ENCODE measurements at places on chromosomes 6 and 20. TPM values are rescaled to one million over a fixed set of nuclear protein-coding genes. Genes with fewer than 3 reads are reported as not detected.

Gene SLC44A4
- not detected for total RNA-seq

DNA sequence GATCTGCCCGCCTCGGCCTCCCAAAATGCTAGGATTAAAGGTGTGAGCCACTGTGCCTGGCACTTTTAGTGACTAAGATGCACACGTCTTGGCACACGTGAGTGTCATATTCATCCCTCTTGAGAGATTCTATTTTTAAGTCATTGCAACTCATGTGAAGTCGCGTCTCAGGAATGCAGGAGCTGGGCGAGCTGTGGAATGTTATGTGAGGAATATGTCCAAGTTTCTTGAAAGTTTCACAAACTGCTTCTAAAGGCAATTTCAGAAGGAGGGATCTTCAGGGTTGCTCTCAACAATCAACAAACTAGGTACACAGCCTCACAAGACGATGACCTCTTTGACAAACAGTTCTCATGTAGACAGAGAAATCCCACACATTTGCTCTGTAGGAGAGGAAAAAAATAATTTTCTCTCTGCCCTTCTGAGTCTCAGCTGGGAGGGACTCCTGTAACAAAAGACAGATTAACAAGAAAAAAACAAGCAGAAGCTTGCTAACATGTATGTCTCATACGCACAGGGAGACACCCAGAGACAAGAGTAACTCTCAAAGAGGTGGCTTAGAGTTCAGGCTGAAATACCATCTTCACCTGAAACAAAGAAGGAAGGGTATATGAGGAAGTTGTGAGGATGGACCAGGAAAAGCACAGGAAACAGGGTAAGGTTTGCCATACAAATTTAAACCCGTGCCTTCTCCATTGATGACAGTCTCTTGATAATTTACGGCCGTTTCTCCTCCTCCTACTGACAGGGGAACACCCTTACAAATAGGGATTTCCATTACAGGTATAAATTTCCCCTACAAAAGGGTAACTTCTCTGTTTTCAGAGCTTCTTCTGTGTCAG lies 45.3 kb upstream of the FAM50B start:
- H3K27ac ChIP-seq: peak overlapping the region; percentile 98
- H3K4me1 ChIP-seq: peaks cover 80% of the 10 kb centered on the region
- no peak for DNase-seq
- no peaks in the 10 kb centered on the region for H3K27me3 ChIP-seq
- no peaks in the 10 kb centered on the region for H3K36me3 ChIP-seq
- peak overlapping the region; percentile 30 for H3K4me3 ChIP-seq

Gene PRICKLE4
- total RNA-seq: 2.3 TPM

- DNase-seq: no peak
- H3K36me3 ChIP-seq: peaks cover 41% of the 10 kb centered on the region
- H3K27ac ChIP-seq: no peak overlapping the region
Observed at GRCh38 chr6:44304282-44305199, 8.6 kb downstream of the AARS2 start.

Gene CYP24A1
- not detected for total RNA-seq

DNA sequence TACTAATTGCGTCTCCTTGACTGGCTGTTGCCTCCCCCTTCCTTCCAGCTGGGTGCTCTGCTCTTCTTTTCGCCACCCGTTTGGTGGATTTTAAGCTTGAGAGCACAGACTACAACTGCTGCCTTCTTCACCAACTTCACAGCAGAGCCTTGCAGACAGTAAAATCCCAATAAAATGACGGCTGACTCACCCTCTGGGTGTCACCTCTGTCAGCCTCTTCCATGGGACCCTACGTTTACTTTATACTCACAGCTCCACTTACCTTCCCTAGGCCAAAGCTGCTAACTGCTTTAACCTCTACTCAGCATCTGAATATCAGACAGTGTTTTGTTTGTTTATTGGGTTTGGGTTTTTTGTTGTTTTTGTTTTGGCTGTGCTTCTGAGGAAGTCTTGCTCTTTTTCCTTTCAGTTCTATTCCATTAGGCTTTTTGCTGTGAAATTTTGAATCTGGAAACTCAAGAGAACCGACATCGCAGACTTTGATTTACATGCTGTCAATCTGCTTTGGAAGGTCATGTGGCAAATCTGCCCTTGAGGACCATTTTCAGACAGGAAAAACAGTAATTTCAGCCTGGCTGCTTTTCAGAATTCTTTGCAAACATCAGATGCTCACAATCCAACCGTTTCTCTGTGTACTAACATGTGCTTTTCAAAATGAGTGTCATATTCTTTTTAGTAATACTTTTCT lies 2.4 kb downstream of the AGPAT4 start:
- DNase-seq: no peak
- peaks cover 22% of the 10 kb centered on the region for H3K4me1 ChIP-seq
- H3K4me3 ChIP-seq: no peak overlapping the region
- peaks cover 2% of the 10 kb centered on the region for H3K36me3 ChIP-seq
- no peak overlapping the region for H3K27ac ChIP-seq

- peaks cover 2% of the 10 kb centered on the region for H3K36me3 ChIP-seq
- H3K4me1 ChIP-seq: peaks cover 3% of the 10 kb centered on the region
- H3K27ac ChIP-seq: no peak overlapping the region
Observed at GRCh38 chr6:17086469-17086868, 15.4 kb upstream of the STMND1 start.

Gene ADAM33
- 34.7 TPM for total RNA-seq

DNA sequence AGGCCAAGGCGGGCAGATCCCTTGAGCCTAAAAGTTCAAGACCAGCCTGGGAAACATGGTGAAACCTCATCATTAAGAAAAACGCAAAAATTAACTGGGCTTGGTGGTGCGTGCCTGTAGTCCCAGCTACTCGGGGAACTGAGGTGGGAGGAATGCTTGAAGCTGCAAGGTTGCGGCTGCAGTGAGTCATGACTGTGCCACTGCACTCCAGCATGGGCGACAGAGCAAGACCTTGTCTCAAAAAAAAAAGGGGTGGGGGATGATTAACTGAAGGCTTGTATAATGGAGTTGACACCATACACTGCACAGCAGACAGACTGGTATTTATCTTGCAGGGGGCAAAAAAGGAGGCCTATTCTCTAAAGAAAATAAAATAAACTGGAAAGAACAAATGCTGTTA lies 27.7 kb downstream of the SRPK1 start:
- no peaks in the 10 kb centered on the region for H3K27me3 ChIP-seq
- no peak overlapping the region for H3K27ac ChIP-seq

GRCh38 chr6:19849755-19850154 lies 12.6 kb downstream of the ID4 start:
- no peak overlapping the region for H3K4me3 ChIP-seq
- no peaks in the 10 kb centered on the region for H3K36me3 ChIP-seq
- peak overlapping the region; percentile 74 for H3K27ac ChIP-seq

DNA sequence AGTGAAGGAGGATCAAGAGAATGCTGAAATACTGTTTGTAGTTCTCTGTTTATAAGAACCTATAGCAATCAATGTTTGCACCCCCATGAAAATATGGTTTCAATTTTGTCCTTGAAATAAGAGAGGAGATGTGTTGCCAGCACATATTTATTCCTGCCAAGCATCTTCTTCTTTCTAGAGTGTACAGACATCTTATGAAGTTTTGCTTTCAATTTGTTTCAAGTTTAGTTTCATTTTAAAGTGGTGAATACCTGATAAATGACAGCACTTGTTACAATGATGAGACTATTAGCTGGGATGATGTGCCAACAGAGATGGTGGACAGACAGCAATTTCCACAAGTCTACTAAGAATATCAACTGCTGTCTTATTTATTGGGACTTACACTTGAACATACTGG lies 39.2 kb upstream of the CENPW start:
- H3K36me3 ChIP-seq: no peaks in the 10 kb centered on the region
- H3K27me3 ChIP-seq: peaks cover 13% of the 10 kb centered on the region
- no peak overlapping the region for H3K4me3 ChIP-seq
- no peak for DNase-seq
- no peaks in the 10 kb centered on the region for H3K4me1 ChIP-seq
- no peak overlapping the region for H3K27ac ChIP-seq

DNA sequence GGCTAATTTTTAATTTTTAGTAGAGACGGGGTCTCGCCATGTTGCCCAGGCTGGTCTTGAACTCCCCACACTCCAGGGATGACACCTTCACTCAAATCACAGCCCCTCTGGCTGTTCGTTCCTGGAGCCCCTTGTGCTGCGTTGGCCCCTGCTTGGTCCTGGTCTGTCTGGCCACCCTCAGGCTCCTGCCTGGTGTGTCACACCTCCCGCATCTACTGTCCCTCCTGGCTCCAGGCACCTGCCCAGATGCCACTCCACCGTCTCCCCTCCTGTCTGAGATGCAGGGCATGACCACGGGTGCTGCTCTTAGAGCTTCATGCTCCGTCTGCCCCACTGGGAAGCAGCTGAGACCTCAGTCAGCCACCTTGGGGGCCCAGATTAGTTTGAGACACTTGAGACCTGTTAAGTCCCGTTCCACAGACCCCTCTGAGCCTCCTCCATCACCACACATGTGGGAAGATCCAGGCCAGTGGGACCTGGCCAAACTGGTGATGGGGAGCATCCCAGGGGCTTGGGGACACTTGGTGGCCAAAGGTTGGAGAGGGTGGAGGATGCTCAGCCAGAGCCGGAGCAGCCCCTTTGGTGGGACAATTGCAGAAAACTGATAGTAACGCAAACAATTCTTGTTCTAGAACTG lies 21.9 kb upstream of the NPBWR2 start:
- no peak overlapping the region for H3K4me3 ChIP-seq
- H3K4me1 ChIP-seq: no peaks in the 10 kb centered on the region
- H3K27me3 ChIP-seq: peaks cover 26% of the 10 kb centered on the region
- no peak overlapping the region for H3K27ac ChIP-seq
- DNase-seq: no peak
- no peaks in the 10 kb centered on the region for H3K36me3 ChIP-seq

Gene PNLDC1
- total RNA-seq: not detected

Gene PCK1
- total RNA-seq: not detected

GRCh38 chr20:25318471-25319240 lies 70.8 kb downstream of the PYGB start:
- no peak for DNase-seq
- H3K27me3 ChIP-seq: no peaks in the 10 kb centered on the region
- peaks cover 5% of the 10 kb centered on the region for H3K36me3 ChIP-seq
- no peak overlapping the region for H3K27ac ChIP-seq
- H3K4me3 ChIP-seq: no peak overlapping the region
- peaks cover 7% of the 10 kb centered on the region for H3K4me1 ChIP-seq

Gene OOEP
- not detected for total RNA-seq

DNA sequence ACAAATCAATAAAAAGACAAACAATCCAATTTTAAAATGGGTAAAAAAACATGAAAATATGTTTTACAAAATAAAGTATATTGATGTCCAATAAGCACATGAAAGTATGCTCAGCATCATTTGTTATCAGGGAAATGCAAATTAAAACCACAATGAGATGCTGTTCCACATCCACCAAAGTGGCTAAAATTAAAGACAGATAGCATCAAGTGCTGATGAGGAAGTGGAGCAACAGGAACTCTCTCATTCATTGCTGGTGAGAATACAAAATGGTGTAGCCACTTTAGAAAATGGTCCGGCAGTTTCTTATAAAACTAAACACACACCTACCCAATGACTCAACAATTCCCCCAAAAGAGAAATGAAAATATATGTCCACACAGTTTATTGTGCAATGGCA lies 42.3 kb upstream of the CST7 start:
- peaks cover 5% of the 10 kb centered on the region for H3K27me3 ChIP-seq
- no peaks in the 10 kb centered on the region for H3K4me1 ChIP-seq
- no peak overlapping the region for H3K27ac ChIP-seq
- H3K4me3 ChIP-seq: no peak overlapping the region
- DNase-seq: no peak

Gene KHDC1
- 4.5 TPM for total RNA-seq

DNA sequence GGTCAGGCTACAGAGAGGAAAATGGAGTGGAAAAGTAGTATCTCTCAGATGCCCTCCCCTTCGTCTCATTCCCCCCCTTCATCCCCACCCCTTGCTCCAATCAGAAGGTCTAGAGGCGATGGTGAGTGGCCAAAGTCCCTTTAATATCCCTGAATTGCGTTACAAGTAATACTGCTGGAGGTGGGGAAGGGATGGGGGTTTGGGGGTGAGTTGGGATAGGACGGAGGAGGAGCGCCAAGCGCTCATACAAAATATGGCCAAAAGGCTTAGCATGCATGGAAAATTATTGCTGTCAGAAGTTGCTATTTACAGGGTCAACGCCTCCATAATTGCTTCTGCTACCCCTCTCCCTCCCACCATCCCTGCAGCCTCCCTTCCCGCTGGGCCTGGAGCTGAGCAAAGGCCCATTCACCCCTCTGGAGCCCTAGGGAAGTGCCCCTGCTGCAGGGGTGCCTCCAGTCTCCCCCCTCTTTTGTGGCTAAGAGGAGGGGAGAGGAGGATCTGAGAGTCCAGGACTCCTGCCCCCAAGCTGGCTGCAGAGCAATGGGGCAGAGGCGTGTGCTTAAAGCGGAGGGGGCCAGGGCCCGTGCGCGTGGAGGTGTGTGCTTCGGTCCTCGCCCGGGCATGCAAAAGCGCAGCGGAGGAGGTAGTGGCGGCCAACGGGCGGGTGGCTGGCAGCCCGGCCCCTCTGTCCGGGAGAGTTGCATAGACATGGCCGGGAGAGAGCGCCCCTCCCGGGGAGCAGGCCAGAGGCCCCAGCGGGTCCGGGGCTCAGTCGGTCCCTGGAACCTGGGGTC lies 8.7 kb upstream of the SRXN1 start:
- peaks cover 12% of the 10 kb centered on the region for H3K27me3 ChIP-seq
- H3K4me1 ChIP-seq: peaks cover 22% of the 10 kb centered on the region
- no peak overlapping the region for H3K4me3 ChIP-seq
- no peaks in the 10 kb centered on the region for H3K36me3 ChIP-seq
- H3K27ac ChIP-seq: no peak overlapping the region

DNA sequence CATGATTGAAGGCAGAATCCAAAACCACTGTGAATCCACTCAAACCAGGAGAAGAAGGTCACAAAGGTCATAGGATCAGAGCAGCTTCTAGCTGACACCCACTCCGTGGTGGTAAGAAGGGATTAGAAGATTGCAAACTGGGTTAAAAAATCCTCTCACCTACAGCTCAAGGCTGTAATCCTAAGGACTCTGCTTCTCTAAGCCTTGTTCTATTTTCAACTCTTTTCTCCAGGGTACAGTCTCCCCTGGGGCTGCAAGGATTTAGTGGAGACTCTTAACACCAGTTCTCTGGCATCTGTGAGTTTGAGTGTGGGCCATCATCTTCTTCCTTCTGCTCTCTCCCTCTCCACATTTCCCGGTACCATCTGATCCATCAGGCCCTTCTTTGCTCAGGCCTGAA lies at the start of gene GUCA1A:
TSS of gene GUCA1A (plus strand) at position 264 of the 400 bp plus-strand sequence. CDS start 250 bp downstream, outside the sequence.
- H3K4me3 ChIP-seq: no peak within 1 kb of the TSS
- DNase-seq: no peak
- peaks cover 3% of the 10 kb centered on the region for H3K27me3 ChIP-seq
- no peak within 1 kb of the TSS for H3K27ac ChIP-seq
- no peaks in the 10 kb centered on the region for H3K36me3 ChIP-seq

Gene GJA1
- total RNA-seq: 286 TPM

Gene ALDH8A1
- 0.42 TPM for total RNA-seq

GRCh38 chr6:170165471-170166117 lies 125.3 kb downstream of the DLL1 start:
- no peak overlapping the region for H3K27ac ChIP-seq
- no peaks in the 10 kb centered on the region for H3K36me3 ChIP-seq
- no peaks in the 10 kb centered on the region for H3K4me1 ChIP-seq
- no peak overlapping the region for H3K4me3 ChIP-seq
- no peaks in the 10 kb centered on the region for H3K27me3 ChIP-seq
